ENCODE measurements at places on chromosomes 16 and 17.

GRCh38 chr17:83144421-83145357 lies 65.3 kb downstream of the METRNL start:
- no peak for DNase-seq

- DNase-seq = no peak
These were observed 75.4 kb upstream of the SDK2 start for GRCh38 chr17:73719588-73720071.

DNA sequence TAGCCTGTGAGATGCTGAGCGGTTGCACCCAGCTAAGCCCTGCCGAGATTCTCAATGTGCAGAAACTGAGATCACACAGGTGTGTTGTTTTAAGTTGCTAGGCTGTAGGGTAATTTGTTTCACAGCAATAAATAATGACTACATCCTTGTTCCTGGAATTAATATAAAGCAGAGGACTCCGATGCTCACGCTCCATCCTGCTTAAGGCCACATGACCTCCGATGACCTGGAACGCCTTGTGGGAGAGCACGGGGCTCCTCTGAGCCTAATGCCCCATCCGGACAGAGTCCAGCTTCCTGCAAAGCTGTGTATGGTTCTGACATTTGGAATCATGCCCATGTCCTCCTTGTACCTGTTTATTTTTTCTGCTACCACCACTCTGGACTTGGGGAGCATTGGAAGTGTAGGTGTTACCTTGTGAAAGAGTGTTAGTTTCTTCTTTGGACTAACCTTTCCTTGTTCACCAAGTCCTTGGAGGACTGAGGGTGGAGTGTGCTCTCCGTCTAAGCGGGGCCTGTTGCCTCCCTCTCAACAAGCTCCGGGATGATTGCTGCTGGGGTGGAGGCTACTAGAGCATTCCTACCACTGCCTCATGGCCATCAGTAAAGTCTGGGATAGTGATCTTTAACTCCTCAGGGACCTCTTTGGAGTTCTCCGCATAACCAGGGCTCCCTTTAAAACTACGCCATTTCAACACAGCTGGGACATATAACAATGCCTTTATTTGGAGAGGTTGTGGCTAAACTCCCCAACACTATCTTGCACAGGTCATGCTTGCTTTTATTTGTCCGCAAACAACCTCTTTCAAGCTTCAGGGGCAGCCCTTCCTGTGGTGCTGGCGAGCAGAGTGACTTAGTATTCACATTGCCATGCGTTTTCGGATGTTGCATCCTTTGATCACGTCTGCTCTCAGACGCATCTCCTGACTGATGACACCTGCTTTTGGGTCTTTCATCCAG lies 125.4 kb downstream of the IRX3 start:
- no peak for DNase-seq

- DNase-seq = no peak
These were observed 62.7 kb downstream of the TEX2 start for GRCh38 chr17:64200080-64201032.

DNA sequence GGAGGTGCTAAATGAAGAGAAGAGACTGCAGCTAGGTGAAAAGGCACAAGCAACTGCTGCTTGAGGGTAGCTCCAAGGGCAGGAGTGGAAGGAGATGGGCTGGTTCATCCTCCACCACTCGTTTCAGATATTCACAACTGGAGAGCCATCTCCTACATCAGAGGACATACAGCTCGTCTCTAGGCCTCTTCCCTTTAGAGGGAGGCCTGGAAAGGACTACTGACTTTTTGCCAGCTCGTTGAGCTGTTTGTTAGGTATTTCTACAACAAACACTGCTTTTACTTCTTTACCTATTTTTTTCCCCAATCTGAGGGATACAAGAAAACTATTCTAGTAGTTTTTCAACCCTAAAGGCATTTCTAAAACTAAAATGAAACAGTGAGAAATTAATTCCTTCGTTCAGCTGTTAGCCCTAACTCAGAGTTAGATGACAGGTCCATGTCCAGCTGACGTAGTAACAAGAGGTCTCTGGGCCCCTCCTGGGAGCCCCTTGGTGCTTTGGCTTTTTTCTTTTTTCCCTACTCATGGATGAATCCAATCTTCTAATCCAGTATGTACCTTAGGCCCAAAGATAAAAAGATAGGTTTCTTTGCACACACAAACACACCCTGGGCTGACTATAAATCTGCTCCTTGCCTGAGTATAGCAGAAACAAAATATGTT lies 47.8 kb upstream of the TBX2 start:
- no peak for DNase-seq

DNA sequence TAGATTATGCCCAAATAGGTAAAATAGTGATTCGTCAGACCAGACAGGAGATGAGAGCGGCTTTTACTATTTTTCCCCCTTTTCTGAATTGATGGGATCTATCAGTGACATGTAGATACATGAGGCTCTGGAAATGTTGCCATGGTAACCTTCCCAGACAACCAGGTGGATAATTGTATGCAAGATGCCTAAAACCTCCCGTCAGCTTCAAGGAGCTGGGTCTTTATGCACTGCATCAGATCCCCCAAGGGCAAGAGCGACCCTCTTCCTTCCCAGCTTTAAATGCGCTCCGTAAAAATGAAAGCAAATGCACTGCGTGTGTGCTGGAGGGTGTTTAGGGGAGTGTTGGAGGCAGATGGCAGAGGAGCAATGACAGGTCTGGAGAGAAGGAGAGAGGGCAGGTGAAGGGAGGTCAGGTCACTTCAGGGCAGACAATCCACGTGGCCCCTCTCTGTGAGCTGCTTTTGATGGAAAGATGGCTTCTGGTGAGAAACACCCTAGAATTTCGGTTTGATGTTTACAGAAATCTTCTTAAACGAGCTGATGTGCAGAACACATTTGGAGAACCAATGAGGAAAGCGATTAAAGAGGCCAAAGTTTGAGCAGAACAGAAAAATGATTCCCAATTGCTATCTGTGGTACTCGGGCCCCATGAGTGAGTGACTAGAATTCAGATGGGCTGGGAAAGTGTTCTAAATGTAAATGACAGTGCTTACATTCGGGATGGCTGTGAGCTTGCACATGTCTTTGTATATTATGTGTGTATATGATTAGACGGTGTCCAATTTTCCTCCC lies 461.7 kb upstream of the HSBP1 start:
- no peak for DNase-seq

DNA sequence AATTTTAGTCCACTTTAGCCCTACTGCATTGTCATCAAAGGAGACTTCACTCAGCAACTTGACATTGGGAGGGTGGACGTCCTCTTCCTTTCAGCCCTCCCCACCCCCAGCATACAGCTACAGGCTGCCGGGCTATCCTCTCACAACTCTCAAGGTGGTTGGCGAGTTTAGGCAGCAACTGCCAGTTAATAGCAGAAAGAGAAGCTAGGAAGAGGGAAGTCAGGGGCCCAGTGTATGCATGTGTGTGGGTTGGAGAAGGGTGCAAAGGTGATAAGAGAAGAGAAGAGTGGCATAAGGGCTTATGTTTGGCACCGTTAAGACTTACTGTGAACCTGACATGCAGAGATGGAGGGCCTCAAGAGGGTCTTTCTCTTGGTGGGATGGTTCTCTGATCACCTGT lies 31.8 kb downstream of the CCL4 start:
- no peak for DNase-seq

- no peak for DNase-seq
These were observed 68.8 kb downstream of the RMI2 start for GRCh38 chr16:11413907-11414595.

DNA sequence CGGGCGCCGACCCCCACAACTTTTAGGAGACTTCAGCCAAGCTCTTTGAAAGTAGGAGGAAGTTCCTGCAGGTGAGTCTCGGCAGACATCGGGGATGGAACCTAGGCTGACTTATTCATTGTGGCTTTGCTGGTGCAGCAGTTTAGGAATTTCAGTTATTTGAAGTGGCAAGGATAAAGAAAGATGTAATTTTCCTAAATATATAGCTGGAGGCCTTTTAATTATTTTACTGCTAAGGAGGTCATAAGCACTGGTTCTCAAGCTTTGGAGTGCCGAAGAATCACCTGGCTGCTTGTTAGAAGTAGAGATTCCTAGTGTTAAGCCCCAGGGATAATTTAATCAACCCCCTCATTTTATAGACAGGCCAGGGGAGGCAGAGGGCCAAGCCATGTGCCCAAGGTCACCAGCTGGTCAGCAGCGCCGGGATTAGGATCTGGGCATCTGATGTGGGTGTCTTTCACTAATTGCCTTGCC lies 28.9 kb upstream of the BCAR1 start:
- no peak for DNase-seq

- DNase-seq = no peak
These were observed 39.6 kb upstream of the NAT9 start for GRCh38 chr17:74815550-74816370.

- no peak for DNase-seq
These were observed 14.5 kb downstream of the MAP2K3 start for GRCh38 chr17:21298983-21299519.

DNA sequence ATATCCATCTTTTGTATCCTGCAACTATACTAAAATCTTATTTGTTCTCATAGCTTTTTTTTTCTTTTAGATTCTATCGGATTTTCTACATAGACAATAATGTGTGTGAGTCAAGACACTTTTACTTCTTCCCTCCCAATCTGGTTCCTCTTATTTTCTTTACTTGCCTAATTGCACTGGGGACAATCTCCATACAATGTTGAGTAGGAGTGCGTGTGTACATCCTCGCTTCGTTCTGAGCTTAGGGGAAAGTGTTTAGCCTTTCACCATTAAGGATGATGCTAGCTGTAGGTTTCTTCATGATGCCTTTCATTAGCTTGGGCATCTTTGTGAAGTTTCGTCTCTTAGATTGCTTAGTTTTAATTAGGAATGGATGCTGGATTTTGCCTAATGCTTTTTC lies 2.9 kb downstream of the SPATA32 start:
- DNase-seq = no peak

DNA sequence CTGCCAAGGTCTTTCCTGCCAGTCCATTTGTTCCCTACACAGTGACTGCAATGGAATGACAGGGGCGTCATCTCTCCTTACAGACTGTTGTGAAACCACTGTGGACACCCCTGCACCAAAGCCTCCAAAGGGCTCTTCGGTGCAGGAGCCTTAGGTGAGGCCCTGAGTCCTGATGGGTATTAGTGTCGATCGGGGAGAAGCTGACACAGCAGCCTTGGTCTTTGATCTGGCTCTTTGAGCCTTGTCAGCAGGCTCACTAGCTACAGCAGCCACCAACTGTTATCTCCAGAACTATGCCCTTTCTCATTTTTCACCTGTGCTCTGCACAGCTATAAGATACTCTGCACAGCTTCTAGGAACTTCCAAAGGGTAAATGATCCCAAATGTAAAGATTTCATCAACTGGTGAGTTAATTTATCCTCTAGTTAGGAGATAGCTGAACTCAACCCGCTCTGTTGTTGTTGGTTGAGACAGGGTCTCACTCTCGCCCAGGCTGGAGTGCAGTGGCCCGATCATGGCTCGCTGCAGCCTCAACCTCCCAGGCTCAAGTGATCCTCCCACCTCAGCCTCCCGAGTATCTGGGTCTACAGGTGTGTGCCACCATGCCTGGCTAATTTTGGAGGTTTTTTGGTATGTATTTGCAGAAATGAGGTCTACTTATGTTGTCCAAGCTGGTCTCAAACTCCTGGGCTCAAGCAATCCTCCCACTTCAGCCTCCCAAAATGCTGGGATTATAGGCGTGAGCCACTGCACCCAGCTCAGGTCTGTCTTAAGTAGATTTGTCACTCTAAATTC lies 19.7 kb downstream of the G6PC1 start:
- DNase-seq = no peak

DNA sequence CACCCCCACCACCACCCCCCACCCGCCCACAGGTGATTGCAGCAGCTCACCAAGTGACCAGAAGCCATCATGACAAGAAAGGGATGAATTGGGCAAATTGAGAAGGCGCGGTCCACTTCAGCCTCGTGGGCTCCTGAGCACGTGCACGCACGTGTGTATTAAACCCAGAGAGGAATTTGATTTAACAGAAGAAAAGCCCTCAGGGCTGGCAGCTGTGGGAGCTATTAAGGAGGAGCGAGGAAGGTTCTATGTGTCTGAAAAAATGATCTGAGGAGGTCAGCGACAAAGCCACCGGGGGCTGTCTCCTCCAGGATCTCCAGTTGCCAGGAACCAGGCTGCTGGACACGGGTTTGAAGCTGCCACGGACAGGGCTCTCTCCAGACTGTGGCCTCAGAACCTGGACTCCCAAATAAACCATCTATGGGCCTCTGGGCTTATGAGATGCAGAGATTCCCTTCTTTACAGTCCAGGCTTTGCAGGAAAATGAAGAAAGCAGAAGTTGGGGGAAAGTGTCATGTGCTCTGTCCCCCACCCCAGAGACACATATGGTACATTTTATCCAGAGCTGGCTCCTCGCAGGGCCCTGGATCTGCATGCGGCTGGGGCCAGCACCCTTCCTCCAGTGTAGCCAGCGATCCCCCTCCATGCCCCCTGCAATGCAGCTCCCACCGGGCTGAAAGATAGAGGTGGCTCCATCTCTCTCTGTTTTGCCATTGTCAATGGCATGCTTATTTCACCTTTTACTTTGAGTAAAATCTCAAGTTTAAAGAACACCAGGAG lies 219.7 kb upstream of the RPL38 start:
- no peak for DNase-seq

DNA sequence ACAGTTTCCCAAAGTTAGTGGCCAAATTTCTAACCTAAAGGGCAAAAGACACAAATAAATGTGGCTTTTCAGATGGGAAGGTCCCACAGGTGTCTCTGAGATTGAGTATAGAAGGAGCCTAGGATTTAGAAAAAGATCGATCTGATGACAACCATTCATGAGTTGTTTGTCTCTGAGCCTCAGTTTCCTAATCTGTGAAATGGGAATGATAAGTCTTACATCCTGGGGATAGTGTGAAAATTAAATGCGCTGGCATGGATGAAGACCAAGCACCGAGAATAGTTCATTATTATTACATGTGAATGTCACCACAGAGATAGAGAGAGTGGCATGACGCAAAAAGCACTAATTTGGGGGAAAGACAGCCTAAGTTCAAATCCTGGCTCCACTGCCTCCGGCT lies 7.2 kb downstream of the CDH5 start:
- no peak for DNase-seq

GRCh38 chr16:65786916-65787315 lies 579.6 kb upstream of the CDH5 start:
- DNase-seq = no peak

DNA sequence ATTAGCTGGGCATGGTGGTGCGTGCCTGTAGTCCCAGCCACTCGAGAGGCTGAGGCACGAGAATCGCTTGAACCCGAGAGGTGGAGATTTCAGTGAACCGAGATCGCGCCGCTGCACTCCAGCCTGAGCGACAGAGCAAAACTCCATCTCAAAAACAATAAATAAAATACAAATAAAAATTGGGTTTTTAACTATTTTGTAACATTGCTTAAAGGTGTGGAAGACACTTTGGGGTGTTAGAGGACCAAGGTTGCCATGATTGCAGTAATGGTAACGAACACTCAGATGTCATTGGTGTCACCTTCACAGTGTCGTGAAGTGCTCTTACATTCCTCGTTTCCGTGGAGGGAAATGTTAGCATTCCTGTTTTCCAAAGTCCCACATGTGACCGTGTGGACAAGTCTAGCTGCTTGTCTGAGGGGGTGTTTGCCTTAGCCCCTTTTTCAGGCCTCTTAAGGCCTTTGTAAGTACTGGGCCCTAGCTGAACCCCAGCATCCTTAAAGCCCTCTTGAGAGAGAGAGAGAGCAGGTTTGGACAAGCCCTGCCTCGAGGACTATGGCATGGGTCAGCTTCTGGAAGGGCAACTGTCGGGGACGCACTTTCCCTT lies 8.6 kb downstream of the C16orf96 start:
- no peak for DNase-seq

- DNase-seq = no peak
These were observed 81.3 kb downstream of the COX10 start for GRCh38 chr17:14150619-14151018.

- no peak for DNase-seq
These were observed 26.8 kb upstream of the DLX3 start for GRCh38 chr17:50021681-50022370.
